ENCODE measurements at places on chromosomes 2 and 18.

- DNase-seq, result no peak
Observed at GRCh38 chr2:56587456-56587855, 403.7 kb downstream of the CCDC85A start.

DNA sequence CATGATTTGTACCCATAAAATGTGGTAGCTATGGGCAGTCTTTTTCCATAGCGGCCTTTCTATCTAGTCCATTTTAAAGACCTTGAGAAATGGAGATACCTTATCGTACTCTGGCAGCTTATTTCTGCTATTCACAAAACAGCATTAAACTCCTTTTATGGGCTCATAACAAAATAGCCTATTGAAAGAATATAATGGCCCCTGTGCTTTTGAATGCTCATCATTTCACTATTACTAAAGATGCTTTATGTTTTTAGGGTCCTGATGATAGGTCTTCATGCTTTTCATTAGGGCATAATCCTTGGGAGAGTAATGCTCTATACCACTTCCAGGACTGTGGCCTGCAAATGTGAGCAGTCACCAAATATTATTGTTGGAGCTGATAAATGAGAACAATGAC, 7.3 kb upstream of the TMEM178A start:
- no peak for DNase-seq

DNA sequence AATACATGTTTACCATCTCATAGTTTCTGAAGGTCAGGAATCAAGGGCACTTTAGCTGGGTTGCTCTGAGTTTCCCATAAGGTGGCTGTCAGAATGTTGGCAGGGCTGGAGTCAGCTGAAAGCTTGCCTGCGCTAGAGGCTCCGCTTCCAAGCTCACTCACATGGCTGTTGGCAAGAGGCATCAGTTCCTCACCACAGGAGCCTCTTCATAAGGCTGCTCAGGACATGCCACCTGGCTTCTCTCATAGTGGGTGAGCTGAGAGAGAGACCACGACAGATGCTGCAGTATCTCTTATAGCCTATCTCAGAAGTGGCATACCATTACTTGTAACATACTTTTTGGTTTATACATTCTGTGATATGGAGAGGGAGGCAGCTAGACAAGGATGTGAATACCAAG, 7.2 kb downstream of the HADHB start:
- DNase-seq, result peak; percentile 19

- no peak for DNase-seq
Observed at GRCh38 chr18:42268798-42269197, 313.8 kb downstream of the PIK3C3 start.

DNA sequence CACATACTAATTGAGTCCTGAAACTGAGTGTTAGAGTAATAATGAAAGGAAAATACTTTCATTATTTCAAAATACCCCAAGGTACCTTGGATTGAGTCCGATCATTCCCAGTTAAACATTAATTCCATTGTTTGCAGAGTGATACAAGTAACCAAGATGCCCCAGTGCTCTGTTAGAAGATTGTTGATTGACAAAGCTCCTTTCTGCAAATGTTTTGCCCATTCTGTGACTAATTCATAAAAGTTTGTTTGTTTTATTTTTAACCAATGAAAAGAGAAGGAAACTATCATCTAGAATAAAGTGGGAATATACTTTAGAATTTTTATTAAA, 124.0 kb downstream of the GULP1 start:
- DNase-seq, result no peak

GRCh38 chr2:48728840-48729239, 26.7 kb downstream of the LHCGR start:
- DNase-seq, result no peak

- no peak for DNase-seq
Observed at GRCh38 chr2:102350137-102350793, 5.3 kb upstream of the IL18R1 start.

- no peak for DNase-seq
Observed at GRCh38 chr18:10332452-10332851, 122.0 kb upstream of the APCDD1 start.

DNA sequence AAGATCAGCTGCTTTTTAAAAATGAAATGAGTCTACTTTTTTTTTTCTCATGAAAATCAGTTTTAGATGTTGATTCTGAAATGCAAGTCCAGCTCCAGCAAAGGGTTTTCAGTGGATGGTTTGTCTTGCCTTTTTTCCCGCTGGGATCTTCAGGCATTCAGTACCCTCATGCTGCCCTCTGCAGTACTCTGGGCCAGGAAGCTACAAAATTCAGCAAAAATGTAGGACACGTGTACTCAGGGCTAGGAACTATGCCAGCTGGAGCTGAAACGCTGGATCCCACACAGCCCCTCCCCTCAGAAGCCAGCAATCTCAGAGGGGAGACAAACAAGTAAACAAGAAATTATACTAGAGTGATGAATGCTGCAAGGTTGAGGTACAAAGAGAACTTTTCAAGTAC, 97.3 kb downstream of the MMADHC start:
- no peak for DNase-seq

GRCh38 chr2:211766689-211767088, 771.9 kb downstream of the ERBB4 start:
- DNase-seq, result no peak

- DNase-seq, result no peak
Observed at GRCh38 chr2:240959214-240959940, 39.0 kb upstream of the SNED1 start.

DNA sequence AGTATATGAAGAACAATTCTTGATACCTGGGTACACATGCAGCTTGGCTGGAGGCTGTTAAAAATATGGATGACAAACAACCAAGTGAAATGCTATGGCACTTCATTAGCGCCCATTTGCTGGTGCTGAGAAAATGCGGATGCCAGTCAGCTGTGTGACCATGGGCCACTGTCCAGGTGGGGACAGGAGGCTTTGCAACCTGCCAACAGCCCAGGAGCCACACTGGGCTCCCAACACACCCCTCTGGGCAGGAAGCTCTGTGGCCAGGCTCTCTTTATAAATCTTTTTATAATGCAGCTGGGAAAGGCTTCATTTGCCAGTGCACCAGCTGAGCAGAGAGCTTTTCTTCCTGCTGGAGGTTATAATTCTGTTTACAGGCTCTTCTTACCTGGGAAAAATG, 19.9 kb downstream of the RNF144A start:
- DNase-seq, result no peak

DNA sequence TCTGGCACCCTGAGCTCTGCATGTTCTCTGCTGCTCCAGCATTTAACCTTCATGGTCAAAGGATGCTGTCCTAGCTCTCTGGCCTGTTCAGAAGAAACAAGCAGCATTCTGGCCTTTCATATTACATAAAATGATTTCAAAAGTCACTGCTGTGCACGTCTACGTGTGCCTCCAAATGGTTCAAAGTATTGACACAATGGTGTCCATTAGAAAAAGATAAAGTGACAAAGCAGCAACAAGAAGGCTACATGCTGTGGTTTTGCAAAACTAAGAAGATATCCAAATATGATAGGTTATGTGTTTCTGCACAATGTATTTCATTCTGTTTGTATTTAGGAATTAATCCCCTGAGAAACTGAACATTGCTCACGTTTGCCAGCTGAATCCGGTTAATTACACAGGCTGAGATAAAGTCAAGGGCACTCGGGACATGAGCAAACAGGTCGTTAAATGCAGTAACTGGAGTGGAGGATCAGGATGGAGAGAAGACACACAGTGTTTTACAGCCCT, 258.5 kb downstream of the DOK6 start:
- DNase-seq, result no peak

- DNase-seq, result no peak
Observed at GRCh38 chr2:109637749-109638570, 23.8 kb downstream of the SOWAHC start.

DNA sequence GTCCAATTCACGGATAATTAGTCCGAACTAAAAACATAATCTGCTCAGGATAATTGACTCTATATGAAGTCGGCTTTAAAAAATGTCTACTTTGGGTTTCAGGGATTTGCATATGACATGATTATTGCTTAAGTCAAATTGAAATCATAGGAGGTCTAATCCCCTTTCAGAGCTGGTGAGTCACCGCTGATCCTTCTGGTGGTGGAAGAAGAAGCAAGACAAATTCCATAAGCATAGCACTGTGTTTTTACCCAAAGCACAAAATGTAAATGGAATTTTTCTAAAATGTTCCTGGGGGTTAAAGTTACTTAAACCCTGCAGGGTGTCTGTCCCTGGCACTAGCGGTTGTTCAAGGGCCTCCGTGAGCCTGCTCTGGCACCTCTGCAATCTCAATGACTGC, 460.2 kb downstream of the LRATD1 start:
- DNase-seq, result no peak

DNA sequence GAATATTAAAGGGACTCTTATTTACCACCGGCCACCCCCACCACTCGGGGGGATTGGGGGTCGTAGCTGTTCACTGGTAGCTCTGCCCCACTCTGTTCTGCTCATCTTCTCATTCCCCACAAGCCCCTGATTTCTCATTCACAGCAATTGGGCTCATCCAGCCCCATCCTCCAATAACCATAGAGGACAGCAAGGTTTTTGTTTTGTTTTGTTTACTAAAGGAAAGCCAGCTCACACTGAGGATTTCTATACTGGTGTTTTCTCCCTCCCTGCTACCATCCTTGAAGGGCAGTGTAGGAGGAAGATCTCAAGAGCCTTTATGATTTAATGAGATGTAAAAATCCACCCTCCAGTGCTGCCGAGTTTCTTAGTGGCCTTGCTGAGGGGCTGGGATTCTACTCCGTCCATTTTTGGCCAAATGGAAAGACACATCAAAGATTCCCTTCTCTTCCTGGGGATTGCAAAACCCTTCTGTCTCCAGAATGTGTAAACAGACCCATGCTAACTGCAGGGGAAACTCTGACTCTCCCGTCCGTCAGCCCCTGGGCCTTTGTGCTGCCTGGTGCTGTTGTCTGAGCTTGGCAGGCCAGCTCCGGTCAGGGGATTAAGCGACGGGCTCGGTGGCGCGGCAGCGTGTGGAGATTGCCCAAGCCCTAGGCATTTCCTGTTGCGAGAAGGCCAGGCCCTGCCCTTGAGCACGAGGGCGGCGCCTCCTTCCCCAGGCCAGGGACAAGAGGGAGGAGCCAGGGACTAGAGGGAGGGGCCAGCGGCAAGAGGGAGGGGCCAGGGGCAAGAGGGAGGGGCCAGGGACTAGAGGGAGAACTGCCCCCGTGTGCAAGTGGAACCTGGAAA, 165.0 kb downstream of the ANTXR1 start:
- peak; percentile 30 for DNase-seq

- no peak for DNase-seq
Observed at GRCh38 chr2:42793334-42794270, 1.2 kb upstream of the HAAO start.

DNA sequence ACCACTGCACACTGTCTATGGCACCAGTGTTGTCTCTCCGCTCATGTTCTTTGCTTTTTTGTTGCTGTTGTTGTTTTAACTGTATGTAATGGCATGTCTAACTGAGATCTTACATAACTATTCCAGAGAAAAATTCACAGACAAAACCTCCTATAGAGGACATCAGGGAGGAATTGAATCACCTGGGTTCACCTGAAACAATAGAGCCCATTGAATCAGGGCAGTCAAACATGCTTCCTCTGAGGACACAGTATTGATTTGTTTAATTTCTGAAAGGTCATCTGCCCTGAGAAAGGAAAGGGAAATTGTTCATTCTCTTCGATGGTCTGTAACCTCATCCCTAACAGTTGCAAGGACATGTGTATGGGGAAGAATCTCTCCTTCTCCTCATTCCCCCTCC, 237.5 kb downstream of the SRBD1 start:
- DNase-seq, result no peak

DNA sequence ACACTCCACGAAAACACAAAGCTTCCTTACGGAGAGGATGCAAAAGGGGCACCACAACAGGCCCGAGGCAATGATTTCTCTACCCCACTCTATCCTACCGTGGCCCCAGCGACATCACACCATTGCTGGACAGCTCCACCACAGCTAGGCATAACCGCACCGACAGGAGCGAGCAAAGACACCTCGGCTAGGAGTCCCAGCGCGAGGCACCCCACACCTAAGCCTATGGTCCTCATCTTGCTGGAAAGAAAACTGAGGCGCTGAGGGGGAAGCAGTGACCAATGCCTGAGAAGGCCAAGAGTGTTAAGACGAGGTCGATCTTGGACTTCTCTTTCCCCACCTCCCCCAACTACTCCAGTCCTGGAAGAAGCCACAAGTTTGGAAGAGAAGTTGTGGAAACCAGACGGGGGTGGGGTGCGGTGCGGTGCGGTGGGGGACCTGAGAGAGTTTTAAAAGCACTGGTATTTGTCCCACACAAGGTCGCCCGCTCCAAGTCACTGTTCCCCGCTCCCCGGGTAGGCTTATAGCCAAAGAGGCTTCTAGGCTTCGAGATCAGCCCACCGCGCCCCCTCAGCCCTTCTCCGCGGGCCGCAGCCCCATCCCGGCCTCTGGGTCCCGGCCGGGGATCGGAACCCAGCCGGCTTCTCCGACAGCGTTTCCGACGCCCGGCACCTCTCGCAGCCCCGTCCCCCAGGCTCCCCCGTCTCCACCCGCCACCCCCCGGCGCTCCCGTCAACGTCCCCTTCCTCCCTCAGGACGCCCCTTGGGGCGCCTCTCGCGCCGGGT, 766 bp downstream of the PDE6D start:
- no peak for DNase-seq

- DNase-seq, result no peak
Observed at GRCh38 chr2:217954469-217954868, 48.3 kb downstream of the TNS1 start.

DNA sequence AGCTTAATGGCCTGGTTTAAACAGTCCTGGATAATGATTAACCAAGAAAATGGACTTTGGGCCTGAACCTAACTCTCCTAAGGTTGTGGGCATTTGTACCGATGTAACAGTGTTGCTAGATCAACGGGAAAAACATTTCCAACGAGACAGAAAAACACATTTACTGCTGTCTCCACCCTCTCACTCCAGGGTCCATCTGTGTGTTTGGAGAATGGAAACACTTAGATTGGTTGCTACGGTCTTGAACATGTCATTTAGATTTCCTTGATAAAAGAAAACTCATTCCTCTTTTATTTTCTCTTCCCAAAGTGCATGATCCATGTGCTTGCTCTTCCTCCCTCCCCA, 88.0 kb downstream of the SOCS6 start:
- no peak for DNase-seq

- DNase-seq, result no peak
Observed at GRCh38 chr2:163943403-163944346, 207.9 kb upstream of the FIGN start.

GRCh38 chr2:29343830-29344229, 228.6 kb downstream of the CLIP4 start:
- DNase-seq, result no peak

DNA sequence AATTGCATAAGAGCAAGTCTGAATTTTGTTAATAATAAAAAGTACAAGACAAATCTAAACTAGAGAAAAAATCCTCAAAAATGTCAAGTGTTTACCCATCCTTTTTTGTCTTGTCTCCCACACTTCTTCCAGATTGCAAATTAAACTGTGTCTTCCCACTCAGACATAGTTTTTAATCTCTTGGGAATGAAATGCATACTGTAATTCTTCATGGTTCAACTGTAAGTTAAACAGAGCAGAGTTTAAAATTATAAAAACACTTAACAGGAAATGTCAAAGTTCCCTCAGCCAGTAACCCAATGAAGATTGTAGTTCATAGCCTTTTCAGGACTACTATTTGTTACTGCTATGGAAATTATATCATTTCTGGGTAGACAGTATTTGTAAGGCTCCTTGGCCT, 171.8 kb downstream of the UBE2E3 start:
- no peak for DNase-seq
